ENCODE measurements at places on chromosomes 2 and 18.
A peak's percentile ranks its signal among the peaks of the same experiment; 100 is the strongest.

GRCh38 chr2:64019083-64019974 lies at the start of gene VPS54:
VPS54 (minus strand) TSS chr2:64019428; CDS start chr2:63983999, 35,429 bp downstream.
- peak; percentile 43 for DNase-seq

DNA sequence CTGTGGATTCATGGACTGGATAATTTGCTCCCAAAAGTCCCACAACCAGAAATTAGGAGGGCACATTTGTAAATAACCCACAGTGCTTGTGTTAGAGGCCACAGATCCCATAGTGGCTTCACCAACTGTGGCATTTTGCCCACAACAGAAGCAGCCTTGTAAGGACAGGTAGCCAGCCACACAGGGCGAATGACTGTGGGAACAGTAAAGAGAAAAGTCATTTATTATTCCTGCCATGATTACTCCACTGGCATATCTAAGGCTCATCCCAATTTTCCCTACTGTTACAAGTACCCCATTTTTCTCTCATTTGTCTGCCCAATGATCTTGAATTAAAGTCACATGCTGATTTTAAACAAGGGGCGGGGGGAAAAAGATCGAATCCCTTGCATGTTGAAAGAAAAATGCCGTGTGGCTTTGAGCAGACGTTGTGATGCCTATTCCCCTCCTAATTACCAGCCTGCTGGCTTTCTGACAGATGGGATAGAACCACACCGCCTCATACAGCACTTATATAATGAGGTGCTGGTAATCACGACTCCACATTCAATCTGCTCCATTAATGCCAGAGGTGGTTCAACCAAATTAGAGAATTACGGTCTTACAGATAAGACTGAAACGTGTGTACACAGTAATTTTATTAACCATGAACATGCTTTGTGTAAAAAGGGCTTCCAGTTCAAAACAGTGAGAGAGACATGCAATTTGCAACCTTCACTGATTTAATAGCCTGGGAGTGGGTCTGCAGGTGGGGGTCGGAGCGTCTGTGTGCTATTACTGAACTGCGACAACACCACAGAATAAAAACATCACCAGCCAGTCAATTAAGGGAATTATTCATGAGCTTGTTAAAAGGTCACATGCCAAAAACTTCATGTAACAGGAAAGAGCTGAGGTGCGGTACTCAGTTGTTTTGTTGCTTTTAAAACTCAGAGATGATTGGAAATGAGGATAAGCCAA lies 196.0 kb downstream of the TMEM163 start:
- DNase-seq, result no peak

GRCh38 chr18:75246721-75247610 lies 36.4 kb downstream of the TSHZ1 start:
- no peak for DNase-seq

GRCh38 chr2:167715932-167716331 lies 531.5 kb downstream of the STK39 start:
- DNase-seq, result no peak

DNA sequence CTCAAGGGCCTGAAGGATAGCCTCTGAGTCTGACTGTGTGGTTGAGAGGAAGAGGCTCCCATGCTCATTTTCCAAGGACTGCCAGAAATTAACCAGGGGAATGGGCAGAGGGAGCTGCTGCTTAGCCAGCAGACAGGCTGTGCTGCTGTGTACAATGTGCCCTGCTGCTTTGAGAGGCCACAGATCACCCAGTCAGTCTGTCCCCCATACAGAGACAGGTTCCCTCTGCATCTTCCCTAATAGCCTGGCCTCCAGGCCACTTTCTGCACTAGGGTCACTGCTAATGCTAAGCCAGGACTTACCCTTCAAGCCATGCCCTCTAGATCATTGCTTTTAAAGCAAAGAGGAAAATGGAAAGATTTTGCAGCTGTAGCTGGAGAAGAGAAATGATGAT lies 341.1 kb downstream of the CYRIA start:
- no peak for DNase-seq

GRCh38 chr18:76264876-76265250 lies 230.2 kb downstream of the ZNF516 start:
- no peak for DNase-seq

Data from central memory CD8-positive, alpha-beta T cell (primary cell).